ENCODE measurements at places on chromosomes 11 and 22. TPM values are rescaled to one million over a fixed set of nuclear protein-coding genes. Genes with fewer than 3 reads are reported as not detected.

Gene LDHAL6A
- total RNA-seq: not detected

GRCh38 chr11:16421826-16422225, 65.5 kb upstream of the SOX6 start:
- DNase-seq: no peak

GRCh38 chr22:33044112-33044511, 14.1 kb downstream of the SYN3 start:
- no peak for DNase-seq

DNA sequence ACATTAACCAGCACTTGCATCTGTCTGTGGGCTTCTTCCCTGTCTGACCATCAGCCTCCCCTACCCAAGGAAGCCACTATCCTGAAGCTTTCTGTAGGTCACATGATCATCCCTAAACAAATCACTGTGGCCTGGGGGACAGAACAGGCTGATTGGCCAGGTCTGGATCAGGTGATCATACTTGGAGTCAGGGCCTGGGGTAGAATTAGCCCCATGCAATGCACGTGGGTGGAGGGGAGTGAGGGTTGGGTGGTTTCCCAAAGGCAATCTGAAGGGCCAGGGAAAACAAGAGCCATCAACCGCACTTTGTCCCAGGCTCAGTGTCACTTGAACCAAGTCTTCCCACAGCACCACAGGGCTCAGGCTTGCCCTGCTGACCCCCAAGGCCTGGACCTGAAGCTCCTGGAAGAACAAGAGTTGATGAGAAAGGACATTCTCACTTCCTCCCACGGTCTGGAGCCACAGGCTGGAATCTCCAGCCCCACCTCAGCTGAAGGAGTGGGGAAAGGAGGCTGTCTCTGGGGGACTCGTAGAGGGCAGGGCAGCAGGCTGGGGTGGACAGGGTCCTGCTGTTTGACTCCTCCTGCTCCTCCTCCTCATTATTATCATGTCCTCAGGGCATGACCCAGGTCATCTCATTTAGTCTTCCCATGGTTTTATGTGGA, 31.5 kb upstream of the TSPAN18 start:
- DNase-seq: no peak

DNA sequence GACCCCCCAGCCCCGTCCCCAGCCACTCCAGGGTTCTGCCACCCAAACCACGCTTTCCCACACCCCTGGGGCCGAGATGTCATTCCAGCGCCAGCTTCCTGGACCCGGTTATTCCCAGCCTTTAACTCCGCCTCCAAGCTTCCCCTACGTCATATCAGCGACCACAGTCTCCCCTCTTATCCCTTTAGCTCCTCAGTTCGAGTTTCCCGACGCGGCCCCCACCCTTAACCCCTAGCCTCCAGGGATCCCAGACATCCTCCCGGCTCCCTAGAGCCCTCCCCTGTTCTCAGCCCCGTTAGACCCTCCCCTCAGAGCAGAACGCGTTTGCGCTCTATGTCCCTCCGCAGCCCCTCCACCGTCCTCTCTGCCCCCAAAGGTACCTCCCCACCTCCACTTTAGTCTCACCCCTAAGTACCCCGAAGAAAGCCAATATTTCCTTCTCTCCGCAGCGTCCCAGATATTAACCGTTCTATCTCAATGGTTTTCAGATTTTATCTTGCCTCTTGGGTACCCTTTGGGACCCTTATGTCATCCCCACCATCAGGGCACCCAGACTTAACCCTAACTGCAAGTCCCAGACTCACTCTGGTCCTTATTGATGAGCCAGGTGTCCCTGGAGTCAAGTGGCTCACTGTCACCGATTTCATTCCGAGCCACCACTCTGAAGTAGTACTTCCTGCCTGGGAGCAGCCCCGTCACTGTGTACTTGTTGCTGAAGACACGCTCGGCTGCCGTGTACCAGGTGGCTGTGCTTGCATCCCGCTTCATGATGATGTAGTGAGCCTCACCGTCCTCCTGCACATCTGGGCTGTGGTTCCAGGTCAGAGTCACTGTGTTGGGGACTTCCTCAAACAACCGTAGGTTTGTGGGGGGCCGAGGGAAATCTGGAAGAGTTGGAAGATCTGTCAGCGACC, 8.0 kb downstream of the TMEM86A start:
- DNase-seq: peak; percentile 63
